ENCODE measurements at places on chromosomes 1 and 21.

DNA sequence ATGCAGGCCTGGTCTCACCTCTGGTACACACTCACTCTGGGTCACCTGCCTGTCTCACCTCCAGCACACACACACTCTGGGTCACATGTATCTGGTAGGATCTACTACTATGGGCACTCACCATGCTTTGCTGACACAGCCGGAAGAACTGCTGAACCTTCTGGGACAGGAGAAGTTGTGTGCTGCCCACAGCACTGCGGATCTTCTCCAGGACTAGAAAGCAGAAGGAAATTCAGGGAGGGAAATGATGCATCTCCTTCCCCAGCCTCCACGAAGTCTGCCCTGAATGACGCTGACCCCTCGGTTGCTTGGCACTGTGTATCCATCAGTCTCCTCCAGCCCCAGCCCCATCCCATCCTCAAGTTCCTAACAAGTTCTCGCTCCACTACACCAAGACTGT lies 7.9 kb upstream of the SMIM12 start:
- DNase-seq: peak; percentile 46

DNA sequence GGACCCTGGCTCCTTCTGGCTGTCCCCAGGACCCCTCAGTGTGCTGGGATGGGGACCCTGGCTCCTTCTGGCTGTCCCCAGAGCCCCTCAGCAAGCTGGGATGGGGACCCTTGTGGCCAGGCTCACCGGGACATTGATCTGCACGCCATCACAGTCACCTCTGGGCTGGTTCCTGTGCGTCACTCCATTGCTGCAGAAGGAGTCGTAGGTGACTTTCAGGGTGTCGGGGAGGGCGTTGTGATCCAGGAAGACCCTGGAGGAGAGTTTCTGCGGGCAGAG lies 19.7 kb upstream of the PTTG1IP start:
- no peak for DNase-seq

- DNase-seq: no peak
Observed at GRCh38 chr1:43930949-43931275, 2.7 kb upstream of the ARTN start.

DNA sequence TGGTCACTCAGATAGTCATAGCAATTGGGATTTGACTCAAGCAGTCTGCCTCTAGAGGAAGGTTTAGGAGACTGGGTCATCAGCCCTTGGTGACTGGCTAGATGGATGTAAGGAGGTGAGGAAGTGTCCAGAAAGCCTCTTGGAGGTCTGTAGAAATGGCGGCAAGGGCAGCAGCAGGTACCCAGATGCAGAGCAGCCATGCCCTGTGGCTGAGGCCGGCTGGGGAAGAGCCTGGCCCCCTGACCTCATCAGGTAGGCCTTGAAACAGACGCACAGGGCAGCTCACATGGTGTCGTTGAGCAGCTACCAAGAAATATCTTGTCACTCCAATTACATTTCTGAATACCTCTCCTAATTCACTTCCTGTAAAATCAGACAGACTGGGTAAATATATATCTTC lies 98.2 kb downstream of the DMRTB1 start:
- no peak for DNase-seq

- DNase-seq: peak; percentile 38
Observed at GRCh38 chr1:109151146-109151990, 37.5 kb downstream of the ELAPOR1 start.

GRCh38 chr1:201112173-201112731 lies at the start of gene CACNA1S:
TSS of gene CACNA1S (minus strand) at chr1:201112426. CDS start at chr1:201112339, 87 bp downstream.
- no peak for DNase-seq

DNA sequence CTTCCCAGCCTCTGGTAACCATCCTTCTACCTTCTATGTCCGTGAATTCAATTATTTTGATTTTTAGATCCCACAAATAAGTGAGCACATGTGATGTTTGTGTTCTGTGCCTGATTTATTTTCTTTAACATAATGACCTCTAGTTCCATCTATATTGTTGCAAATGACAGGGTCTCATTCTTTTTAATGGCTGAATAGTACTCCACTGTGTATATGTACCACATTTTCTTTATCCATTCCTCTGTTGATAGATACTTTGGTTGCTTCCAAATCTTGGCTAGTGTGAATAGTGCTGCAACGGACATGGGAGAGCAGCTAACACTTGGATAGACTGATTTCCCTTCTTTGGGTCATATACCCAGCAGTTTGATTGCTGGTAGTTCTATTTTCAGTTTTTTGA lies 51.8 kb downstream of the WDR4 start:
- DNase-seq: no peak

GRCh38 chr1:68904477-68904876 lies 407.6 kb upstream of the DEPDC1 start:
- no peak for DNase-seq

- DNase-seq: no peak
Observed at GRCh38 chr1:92483610-92484471, 2.9 kb downstream of the GFI1 start.

DNA sequence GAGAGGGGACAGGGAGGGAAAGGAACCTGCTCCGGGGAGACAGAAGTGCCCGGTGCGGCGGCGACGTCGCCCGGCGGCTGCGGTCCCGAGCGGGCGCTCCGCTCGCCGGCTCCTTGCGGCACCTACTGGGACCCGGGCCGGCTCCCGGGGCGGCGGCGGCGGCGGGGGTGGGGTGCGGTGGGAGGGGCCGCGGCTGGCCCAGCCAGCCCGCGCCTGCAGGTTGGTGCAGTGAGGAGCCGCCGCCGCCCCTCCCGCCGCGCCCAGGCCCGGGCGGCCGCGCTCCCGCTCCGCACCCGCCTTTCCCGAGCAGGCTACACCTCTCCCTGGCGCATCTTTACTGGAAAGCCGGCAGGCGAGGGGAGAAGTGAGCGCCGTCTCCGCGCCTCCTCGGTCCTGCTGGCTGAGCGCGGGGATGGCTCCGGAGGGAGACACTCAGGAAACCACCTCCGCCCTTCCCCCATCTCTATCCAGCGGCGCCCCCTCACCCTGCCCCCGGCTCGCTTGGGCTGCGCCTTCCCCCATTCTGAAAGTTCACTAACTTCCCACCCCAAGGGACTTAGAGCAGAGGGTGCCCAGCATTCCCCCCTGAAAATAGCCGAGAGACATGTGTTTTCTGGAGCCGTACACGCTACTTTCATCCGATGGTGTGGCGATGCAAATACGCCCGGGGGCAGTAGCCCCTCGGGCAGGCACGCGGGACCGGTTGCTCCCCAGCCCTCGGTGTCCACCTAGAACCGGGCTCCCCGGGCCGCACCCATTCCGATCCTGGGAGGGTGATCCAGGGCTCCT lies at the start of gene PLD5:
PLD5 (minus strand) TSS at position 127 of the 789 bp plus-strand sequence.
- DNase-seq: no peak

DNA sequence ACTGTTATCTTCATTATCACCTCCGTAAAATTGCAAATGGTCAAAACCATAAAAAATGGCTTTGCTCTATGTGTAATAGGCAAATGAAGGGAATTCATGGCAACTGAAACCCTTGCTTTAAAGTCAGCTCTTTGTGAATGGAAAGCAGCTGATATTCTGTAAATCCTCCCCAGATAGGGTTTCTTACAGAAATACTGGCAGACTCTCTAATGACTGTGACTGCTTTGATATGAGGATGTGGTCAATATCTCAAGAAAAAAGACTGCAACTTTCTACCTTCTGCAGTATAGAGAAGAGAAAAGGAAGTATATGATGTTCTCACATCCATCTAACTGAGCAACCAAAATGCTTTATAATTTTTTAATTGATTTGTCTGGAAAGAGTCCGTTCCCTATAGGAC lies 193.1 kb downstream of the ST6GALNAC3 start:
- DNase-seq: no peak

DNA sequence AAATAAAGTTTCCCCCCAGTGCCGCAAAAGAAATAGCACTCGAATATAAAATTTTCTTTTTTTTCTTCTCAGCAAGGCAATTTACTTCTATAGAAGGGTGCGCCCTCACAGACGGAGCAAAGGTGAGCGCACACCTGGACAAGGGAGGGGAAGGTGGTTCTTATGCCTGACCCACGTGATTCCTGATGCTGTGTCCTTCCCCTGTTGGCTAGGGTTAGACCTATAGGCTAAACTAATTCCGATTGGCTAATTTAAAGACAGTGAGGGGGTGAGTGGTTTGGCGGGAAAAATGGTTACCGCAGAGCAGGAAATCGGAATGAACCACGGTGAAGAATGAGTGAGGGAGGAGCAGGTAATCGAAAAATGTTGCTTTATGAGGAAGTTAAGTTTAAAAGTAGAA lies 607 bp upstream of the FAAH start:
- DNase-seq: no peak

GRCh38 chr1:235088907-235089306 lies 39.7 kb downstream of the TOMM20 start:
- no peak for DNase-seq

DNA sequence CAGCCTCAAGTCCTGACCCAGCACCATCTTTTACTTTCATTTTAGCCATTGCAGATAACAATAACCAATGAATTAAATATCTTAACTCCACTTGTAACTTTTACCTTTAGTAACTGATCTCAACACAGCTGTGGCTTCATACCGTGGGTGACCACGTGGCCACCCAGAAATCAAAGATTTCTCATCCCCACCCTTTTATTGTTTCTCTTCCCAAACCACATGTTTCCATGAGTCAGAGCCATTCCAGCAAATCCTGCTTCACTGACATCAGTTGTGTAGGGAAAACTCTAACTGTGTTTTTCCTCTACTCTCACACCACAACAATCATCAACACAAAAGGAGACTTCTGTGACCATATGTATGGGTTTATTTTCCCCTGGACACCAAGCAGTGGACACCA lies 25.1 kb upstream of the BRDT start:
- no peak for DNase-seq

DNA sequence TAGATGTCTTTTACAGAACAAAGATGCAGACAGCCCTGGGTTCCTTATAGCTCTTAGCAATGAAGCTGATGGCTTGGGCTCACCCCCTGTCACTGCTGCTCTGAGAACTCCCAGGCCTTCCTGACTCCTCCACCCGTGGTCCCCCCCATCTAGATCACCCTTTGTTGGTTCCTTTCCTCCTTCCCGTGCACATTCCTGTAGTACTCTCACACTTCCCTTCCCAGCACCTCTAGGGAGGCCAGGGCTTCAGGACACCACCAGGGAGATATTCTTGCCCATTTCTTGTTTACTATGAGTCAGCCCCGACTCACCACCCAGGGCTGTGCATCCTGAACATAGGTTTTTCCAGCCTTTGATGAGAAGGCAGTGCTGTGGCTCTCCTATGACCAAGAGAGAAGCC lies 14.4 kb upstream of the NOS1AP start:
- DNase-seq: no peak

GRCh38 chr1:75166821-75167220 lies 32.6 kb downstream of the LHX8 start:
- no peak for DNase-seq

DNA sequence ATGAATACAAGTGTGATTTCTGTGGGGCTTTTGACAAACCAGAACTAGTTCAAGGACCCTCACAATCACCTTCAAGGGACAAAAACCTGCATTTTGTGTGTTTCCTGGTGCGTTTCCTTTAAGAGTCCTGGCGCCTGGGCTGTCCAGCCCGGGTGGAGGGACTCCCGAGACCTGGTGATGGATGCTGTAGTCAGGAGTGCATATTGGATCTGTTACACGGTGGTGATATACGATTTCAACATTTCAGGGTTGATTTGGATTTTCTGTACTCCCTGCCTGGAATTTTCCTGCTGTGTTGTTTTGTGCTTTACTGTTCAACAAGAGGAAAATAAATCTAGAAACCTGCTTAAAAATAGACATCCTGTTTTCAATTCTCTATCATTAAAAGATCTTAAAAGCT lies 162.0 kb downstream of the KIF26B start:
- DNase-seq: no peak

Data from inflammatory macrophage treated with lipopolysaccharide for 1 hour (primary cell).